ENCODE measurements at places on chromosomes 1 and 21.

DNA sequence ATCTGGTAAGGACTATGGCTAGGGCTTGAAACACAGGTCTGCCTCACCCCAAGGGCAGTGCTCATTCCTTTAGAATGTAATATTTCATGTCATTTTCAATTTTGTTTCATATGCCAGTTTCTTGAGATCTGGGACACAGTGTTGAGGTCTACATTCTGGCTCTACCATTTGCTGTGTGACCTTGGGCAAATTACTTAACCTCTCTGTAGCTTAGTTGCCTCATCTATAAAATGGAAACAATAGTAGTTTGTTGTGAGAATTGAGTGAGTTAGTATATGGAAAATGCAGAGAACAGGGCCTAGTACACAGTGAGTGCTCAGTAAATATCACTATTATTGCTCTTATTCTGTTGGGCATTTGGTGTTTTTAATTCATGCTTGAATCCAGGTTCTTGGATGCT, 84.4 kb downstream of the WDR3 start:
- DNase-seq, result no peak

GRCh38 chr21:15222707-15223106, 157.9 kb upstream of the NRIP1 start:
- no peak for DNase-seq

GRCh38 chr21:46099476-46099875, 1.6 kb downstream of the COL6A2 start:
- no peak for DNase-seq

GRCh38 chr1:18668046-18668445, 37.4 kb downstream of the PAX7 start:
- no peak for DNase-seq

DNA sequence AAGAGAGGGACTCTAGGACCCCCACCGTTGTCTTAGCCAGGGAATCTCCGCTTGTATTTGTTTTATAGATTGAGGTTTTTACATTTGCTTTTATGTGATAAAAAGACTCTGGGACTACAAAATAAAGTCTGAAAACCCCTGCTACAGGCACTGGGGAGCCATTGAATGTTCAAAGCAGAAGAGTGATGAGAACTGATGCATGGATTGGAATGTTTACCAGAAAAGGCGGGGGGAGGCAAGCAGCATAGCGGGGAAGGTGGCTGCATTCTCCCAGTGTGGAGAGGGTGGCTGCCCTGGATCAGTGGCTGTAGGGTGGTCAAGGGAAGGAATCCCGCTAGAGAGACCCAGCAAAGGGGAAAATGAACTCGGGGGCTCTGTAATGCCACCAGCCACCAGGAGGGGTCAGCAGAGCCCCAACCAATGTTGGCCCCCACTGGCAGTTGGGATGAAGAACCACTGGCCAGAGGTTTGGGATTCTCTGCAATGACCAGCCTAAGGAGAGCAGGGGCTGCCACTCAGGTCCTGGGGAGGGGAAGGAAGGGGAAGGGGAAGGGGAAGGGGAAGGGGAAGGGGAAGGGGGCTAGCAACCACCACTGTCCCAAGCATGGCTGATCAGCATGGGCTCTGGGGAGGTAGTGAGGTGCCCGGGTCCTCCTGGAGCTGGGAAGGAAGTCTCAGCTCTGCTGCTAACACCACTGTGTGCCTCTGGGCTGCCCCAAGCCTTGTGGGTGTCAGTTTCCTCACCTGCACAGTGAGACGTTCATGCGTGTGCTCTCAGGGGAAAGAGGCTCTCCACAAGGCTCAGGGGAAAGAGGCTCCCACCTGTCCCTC, 19.2 kb upstream of the PEF1 start:
- DNase-seq, result peak; percentile 52

DNA sequence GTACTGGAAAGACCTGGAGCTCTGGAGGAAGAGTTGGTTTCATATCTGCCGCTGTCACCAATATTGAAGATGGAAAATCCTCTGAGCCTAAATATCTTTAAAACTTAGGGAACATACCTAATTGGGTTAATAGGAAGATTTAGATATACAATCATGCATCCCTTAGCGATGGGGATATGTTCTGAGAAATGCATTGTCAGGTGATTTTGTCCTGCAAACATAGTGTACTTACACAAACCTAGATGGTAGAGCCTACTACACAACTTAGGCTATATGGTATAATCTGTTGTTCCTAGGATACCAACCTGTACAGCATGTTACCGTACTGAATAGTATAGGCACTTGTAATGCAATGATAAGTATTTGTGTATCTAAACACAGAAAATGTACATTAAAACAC, 22.5 kb downstream of the YTHDF2 start:
- DNase-seq, result no peak

GRCh38 chr1:201272799-201273198, 10.5 kb upstream of the PKP1 start:
- no peak for DNase-seq

DNA sequence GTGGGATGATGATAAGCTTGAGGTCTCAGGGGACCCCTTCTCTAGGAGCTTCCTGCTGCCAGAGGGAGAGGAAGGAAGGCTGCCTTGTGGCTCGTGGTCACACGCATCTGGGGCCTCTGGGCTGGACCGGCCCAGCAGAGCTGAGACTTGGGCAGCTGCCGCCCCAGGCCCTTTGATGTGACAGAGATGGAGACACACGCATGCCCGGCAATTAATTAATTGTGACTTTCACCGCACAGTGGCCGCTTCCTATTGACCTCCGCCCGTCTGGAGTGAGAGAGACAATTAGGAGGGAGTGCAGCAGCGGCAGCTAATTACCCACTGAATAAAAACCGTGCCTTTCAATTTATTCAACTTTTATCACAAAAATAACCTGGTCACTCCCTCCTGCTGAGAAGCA, 16.6 kb upstream of the C1QA start:
- no peak for DNase-seq

DNA sequence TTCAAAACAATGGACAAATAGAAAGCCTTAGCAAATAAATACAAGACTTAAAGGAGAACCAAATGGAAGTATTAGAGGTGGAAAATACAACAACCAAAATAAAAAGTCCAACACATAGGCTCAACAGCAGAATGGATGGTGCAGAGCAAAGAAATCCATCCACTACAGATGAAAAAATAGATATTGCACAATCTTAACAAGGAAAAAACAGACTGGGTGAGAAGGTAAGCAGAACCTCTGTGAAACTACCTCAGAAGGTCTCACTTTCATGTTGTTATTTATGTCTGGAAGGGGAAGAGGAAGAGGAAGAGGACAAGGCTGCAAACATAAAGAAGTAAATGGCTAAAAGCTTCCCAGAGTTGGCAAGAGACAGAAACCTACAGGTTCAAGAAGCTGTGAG, 158.7 kb upstream of the NBPF11 start:
- no peak for DNase-seq

DNA sequence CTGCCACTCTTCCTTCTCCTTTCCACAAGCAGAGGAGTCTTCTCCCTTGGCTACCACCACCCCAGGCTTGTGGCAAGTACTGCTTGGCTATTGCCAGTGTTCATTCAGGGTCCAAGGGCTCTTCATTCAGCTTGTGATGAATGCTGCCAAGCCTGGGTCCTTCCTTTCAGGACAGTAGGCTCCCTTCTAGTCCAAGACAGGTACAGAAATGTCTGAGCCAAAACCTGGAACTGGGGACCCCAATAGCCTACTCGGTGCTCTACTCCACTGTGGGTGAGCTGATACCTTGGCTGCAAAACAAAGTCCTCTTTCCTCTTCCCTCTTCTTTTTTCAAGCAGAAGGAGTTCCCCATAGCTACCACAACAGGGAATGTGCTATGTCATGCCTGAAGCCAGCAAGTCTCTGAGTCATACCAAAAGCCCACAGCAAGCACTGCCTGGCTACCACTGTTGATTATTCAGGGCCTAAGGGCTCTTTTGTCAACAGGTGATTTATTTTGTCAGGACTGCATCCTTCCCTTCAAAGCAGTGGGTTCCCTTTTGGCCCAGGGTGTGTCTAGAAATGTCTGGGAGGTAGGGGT, 268.9 kb downstream of the HHAT start:
- DNase-seq, result peak; percentile 56

DNA sequence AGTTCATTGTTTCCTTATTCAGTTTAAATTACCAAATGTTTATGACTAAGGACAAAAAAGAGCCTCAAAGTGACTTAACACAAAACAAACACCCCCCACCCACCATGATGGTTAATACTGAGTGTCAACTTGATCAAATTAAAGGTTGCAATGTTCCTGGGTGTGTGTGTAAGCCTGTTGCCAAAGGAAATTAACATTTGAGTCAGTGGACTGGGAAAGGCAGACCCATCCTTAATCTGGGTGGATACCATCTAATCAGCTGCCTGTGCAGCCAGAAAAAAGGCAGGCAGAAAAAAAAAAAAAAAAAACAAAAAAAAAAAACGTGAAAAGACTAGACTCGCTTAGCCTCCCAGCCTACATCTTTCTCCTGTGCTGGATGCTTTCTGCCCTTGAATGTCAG, 543.4 kb downstream of the NEGR1 start:
- no peak for DNase-seq

DNA sequence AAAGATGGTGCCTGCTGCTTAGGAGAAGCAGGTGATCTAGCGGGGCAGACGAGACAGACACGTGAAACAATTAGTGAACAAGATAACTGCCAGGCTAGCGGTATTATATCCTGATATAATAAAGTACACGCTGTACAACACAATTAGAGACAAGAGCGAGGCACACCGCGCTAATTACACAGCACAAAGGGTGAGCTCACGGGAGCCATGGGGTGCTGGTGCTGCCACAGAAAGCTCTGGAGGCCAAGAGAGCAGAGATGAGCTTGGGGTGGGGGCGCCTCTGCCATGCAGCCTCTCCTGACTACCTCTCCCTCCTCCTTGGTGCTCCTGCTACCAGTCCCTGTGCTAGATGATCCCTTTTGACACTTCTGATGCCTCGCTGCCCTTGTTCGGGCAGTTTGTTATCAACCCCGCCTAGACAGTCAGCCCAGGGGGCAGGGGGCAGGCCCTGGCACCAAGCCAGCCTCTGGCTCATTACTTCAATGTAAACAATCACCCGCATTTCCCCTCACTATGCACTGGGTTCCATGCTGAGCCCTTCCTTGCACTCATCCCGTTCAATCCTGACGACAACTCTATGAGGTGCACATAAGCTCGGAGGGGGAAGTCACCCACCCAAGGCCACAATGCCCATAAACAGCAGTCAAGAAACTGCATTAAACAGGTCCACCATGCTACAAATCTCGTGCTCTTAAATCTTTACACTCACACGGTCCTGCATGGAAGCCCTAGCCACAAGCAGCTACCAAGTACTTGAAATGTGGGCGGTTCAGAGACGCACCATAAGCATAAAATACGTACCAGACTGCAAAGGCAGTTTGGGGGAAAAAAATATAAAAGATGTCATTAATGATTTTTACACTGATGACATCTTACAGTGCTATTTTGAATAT, 103.0 kb downstream of the SSBP3 start:
- DNase-seq, result no peak

DNA sequence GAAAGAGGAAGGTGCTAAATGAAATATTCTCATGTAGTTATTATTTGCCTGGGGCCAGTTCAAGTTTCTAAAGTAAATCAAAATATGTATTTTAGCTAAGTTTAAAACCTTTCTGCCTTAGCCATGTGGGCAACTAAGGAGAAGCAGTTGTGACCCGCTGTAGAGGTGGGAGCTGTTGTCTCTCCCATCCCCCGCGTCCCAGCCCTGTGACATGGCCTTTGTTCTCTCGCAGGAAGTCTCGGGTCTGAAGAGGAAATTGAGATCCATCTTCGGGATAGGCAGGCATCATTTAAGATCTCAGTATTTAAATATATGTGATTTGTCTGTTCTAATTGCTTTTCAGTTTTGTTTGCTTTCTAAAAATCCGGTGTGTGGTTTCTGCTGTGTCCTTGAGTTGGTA, 121.5 kb downstream of the CAMTA1 start:
- no peak for DNase-seq

GRCh38 chr1:246582301-246583055, 16.2 kb downstream of the CNST start:
- no peak for DNase-seq
